CD4-positive, alpha-beta T cell treated with Interferon gamma for 1 hour (primary cell): ENCODE measurements at places on chromosomes 4 and X.

DNA sequence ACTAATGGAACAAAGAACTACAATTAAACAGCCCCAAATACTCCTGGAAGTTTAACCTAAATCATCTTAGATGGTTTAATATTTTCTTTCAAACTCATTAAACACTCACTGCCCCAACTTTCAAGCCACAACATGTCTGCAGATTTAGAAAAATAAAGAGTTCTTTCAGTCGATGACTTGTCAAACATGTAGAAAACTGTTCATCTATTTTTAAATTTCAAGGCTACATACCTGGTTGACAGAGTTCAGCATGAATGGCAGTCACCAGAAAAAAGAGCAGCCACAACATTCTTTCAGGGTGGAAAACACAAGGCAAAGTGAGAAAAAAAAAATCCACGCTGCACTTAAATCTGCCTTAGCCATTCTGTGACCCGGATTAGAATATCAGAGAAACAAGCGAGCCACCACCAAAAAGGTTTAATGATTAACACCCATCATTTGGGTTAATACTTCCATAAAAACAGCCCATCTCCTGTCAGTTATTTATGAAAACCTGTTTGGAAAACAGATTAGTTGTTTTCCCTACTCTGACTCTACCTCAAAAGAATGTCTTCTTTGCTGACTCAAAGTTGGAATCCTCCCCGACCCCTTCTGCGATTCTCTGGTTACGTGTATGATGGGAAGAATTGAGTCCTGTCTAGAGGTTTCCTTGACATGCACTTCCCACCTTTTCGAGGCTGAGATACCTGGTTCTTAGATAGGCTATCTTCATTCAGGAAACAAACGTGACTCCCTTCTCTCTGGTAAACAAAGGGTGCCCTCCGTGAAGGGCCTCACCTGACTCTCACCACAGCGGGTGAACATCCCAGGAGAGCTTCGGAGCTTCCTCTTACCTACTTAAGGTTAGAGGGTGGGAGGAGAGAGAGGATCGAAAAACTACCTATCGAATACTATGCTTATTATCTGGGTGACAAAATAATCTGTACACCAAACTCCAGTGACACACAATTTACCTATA is at the start of gene CLTRN:
TSS of gene CLTRN (minus strand) at position 319 of the 958 bp plus-strand sequence. CDS start at position 289, 30 bp downstream.
- DNase-seq = no peak

DNA sequence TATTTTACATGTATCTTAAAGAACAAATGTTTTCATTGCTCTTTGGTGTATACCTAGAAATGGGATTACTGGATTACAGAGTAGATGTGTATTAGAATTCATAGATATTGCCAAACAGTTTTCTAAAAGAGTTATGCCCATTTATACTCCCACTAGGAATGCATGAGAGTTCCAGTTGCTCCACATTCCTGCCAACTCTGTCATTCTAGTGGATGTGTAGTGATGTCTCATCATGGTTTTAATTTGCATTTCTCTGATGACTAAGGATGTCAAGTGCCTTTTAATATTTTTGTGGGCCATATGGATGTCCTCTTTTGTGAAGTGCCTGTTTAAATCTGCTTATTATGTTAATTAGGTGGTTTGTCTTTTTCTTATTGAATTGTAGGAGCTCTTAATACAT is 65.6 kb upstream of the BMP2K start:
- no peak for DNase-seq

DNA sequence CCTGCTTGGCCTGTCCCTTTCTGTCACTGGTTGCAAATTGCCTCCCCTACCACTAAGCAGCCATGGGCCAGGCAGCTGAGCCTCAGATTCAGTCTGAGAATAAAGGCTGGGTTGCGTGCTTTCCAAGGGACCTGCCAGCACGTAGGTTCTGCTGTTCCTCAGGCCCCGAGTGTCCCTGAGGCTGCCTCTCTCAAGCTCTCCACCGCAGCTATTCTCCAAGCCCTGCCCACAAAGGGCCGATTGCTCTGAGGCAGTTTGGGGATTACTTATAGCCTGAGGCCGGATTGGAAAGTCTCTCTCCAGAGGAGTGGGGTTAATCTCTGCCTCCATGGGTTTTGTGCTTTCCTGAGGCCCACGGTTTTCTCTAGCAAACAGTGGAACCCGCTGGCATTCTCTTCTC is 590.7 kb downstream of the BCOR start:
- no peak for DNase-seq

DNA sequence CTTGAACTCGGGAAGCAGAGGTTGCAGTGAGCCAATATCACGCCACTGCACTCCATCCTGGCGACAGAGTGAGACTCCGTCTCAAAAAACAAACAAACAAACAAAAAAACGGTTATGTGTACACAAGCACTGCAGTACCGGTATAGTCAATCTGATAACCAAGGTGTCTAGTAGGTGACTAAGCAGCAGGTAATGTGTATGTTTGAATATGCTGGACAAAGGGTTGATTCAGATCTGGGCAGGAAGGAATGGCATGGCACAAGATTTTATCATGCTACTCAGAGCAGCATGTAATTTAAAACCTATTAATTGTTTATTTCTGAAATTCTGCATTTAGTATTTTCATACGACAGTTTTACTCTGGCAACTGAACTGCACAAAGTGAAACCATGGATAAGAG is 41.7 kb downstream of the MAGEC1 start:
- no peak for DNase-seq

DNA sequence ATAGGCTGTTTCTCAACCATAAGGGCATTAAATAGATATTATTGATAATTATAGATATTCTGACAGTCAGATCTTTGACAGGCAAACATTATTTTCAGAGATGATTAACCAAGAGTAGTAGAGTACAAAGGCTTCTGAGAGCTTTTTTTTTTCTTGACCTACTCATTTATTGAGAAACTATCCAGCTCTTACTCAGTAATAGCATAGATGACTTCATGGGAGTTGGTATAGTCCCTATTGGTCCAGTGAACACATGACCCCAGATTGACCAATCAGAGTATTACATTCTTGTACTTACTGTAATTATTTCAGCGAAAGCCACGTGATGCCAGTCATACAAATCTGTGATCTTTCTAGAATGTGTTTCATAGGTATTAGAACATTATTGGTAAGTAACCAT is 508.7 kb downstream of the FSTL5 start:
- no peak for DNase-seq

- no peak for DNase-seq
Measured at GRCh38 chr4:184402239-184402638, 72.1 kb downstream of the IRF2 start.

DNA sequence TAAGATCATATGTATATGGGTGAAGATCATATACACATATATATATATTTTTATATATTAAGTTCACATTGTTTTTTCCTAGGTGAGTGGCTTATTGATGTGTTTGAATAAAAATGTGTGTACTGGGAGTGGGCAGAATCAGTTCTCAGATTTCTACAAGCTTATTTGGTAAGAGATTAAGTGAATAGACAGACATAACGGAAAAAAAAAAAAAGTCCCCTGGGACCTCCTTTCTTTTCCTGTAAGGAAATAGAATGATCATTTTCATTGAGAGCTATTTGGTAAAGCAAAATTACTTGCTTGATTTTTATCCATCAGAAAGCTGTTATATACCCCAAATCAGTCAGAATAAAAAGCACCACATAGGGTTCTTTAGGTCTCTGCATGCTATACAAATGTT is 597.7 kb downstream of the PCDH18 start:
- no peak for DNase-seq
